Activated CD8-positive, alpha-beta memory T cell treated with anti-CD3 and anti-CD28 coated beads for 4 hours (primary cell): ENCODE measurements at places on chromosomes 4 and X.

- DNase-seq: no peak
Observed at GRCh38 chr4:176745902-176746301, 46.8 kb downstream of the VEGFC start.

DNA sequence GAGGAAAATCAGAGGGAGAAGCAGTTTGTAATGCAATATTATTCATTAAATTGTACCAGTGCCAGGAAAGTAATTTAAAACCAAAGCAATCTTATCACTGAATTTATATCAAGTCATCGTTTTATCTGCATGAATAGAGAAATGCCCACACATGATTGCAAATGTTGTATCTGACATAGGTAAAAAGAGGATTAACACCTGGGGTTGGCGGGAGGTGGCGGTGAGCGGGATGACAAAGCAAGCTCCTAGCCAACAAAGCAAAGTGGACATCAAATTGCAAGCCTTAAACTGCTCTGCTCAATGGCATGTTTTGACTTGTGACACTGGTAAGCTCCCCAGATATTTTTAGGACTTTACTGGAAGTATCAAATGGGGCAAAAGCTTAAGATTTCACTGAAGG lies 16.4 kb downstream of the HPGD start:
- DNase-seq: no peak

GRCh38 chrX:13418126-13419097 lies 98.6 kb upstream of the ATXN3L start:
- DNase-seq: no peak

- no peak for DNase-seq
Observed at GRCh38 chr4:147839200-147839599, 107.3 kb downstream of the ARHGAP10 start.

DNA sequence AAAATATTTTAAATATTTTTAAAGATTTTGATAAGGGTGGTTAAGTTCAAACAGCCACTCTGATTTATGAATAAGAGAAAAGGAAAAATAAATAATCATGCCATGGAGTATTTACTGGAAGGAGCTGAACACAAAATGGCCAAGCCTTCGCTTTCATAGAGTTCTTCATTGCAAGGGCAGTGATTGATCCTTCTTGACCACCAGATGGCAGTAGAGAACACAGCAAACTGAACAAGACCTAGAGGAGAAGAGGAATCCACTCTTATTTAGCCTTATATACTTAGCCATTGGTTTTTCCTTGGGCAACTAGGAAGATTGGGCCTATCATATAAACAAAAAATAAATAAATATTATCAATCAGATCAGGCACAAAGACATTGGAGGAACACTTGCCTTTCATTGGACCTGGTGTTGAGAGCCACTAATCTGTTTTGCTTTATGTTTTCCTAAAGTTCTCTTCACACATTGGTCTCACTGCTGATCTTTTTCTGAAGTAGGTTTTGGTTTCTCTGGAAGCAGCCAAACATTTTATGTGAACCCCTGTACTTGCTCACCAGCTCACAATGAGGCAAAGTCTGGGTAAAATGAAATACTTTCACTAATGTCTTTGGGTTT lies 58.1 kb upstream of the PARM1 start:
- DNase-seq: no peak

DNA sequence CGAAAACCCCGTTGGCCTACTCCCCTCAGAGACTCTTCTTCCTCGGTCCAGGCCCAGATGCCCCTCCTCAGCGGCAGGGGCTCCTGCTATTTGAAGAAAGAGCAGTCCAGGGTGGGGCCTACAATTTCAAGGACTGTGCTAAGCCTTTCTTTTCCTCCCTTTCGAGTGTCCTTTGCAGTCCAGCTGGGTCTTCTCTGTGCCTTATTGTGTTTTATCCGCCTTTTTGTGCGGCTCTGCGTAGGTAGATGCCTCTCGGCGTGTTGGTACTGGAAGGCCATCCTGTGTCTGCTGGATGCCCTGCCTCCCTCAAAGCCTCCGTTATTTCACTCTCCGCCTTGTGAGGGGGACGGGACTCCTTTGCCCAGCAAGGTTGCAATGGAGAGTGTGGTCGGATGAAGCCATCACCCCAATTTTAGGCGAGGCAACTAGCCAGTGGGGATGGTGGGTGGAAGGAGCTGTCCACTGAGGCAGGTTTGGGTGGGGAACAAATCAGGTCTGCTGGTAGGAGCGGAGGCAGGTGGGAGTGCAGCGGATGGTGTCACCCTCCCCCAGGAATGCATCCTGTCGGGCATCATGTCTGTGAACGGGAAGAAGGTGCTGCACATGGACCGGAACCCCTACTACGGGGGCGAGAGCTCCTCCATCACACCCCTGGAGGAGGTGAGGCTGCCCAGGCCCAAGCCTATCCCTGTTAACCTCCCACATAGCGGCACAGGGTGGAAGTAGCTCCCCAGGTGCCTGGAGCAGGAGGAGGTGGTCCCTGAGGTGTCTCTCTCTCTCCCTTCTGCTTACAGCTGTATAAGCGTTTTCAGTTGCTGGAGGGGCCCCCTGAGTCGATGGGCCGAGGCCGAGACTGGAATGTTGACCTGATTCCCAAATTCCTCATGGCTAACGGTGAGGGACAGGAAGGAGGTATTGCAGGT lies 1.3 kb downstream of the GDI1 start:
- no peak for DNase-seq

DNA sequence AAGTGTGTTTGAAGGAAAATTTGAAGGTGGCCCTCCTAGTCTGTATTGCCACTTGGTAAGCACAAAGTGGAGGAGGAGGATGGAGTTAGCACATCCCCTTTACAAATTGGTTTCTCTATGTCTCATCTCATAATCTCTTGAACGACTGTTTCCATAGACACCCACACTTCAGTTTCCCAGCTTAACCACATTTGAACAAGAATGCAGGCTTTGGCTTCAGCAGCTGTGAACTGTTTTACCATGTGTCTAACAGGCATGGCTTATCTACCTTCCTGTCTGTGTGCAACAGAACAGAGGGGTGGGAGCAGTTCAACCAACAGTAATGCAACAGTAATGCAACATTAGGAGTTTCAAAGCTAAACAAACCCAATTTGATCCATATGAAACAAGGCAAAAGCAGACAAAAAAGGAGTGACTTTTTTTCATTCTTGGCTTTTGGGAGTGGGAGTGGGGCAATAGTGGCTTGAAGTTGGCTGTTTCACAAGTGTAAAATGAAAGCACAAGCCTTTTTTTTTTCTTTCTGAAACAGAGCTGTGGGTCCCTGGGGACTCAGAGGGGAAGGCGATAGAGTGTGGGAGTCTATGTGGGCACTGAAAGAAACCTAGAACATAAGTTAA lies 108.0 kb downstream of the ITM2A start:
- DNase-seq: peak; percentile 32

DNA sequence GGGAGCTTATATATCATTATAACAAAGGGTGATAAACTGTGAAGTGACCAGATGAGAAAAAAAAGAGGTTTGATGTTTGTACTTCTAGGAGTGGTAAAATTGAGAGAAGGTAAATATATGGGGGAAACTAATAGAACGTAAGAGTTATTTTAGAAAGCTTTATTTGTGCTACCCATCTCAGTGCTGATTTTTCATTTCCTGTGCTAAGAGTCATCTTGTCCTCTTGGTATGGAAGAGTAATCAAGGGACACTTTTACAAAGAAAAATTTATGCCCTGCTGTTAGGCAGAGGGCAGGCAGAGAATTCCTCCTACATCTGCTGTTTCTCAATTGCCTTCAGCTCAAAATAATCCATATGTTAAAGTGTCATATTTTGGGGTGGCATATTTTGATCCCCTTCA lies 49.6 kb upstream of the BMP2K start:
- DNase-seq: no peak

DNA sequence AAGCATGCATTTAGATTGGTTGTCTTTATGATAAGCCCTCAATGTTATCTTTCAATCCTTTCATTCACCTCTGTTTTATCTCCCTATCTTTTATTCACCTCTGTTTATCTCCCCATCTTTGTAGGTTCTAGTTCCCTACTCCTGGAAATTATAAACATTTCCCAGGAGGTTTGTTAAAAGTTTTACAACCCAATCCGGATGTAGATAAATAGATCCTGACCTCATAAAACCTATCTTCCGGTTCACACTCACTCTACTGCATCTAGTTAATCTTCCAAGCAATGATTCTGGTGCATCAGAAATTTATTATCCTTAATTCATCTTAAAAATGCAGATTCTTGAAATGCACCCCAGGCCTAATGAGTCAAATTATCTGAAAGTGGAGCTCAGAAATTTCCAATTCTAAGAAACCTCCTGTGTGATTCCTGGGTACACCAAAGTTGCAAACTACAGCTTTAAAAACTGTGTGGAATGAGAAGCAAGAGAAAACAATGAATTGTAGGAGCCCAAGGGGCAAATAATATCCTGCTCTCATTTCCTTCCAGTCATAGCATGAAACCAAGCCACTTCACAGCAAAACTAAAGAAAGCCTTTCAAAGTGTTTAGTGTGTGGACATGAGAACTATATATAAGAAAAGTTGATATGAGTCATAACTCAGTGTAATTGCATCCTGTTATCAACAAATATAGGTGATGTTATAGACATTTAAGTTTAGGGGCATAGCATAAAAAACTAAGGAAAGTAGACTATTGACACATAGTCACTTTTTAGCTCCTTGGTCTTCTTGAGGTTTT lies 51.1 kb upstream of the UGT8 start:
- no peak for DNase-seq

- DNase-seq: no peak
Observed at GRCh38 chr4:164138521-164138920, 615.4 kb upstream of the SMIM31 start.

GRCh38 chrX:38216642-38217041 lies 4.0 kb downstream of the SRPX start:
- DNase-seq: no peak

GRCh38 chr4:42750856-42751255 lies 94.0 kb upstream of the ATP8A1 start:
- DNase-seq: no peak

DNA sequence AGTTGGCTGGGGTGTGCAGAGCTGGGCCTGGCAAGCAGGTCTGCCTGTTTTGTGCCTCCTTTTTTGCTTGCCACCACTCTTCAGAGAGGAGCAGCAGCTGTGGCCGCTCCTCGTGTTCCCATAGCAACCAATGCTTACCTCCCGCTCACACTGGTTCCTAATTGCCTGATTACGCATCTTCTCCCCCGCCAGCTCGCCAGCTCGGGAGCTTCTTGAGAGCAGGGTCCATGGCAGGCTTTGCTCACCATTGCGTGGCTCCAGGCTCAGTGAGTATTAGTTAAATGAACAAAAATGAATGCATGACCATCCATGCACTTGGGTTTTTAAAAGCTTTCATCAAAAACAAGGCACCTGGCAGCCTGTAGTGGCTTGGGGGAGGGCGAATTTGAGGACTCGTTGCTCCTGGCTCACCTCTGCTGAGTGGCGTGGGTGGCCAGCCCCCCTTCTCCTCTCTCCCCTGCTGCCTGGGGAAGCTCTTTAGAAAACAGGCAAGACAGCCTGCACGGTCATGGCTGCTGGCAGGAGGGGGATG lies 14.2 kb upstream of the PJA1 start:
- no peak for DNase-seq

GRCh38 chr4:100870940-100871772 lies 353.3 kb upstream of the EMCN start:
- DNase-seq: no peak

DNA sequence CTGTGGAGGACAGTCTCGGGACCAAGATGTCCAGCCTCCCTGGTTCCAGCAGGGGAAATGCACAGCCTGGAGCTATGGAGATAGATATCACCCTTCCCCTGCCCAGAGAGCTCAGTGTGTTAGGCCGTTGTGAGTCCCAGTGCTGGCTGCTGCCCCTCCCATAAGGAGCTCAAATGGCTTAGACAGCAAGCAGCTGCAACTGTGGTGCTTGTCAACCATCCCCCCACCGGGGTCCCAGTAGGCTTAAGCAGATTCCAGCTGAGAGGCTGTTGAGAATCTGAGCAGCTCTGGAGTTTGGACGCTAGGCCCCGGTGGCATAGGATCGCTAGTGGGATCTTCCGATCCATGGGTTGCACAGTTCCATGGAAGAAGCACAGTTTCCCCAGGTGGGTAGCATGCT lies 181.8 kb upstream of the POF1B start:
- DNase-seq: no peak

- DNase-seq: no peak
Observed at GRCh38 chr4:76188149-76188548, 25.5 kb downstream of the SCARB2 start.

- peak; percentile 74 for DNase-seq
Observed at GRCh38 chr4:1055721-1056590, 44.5 kb downstream of the FGFRL1 start.

DNA sequence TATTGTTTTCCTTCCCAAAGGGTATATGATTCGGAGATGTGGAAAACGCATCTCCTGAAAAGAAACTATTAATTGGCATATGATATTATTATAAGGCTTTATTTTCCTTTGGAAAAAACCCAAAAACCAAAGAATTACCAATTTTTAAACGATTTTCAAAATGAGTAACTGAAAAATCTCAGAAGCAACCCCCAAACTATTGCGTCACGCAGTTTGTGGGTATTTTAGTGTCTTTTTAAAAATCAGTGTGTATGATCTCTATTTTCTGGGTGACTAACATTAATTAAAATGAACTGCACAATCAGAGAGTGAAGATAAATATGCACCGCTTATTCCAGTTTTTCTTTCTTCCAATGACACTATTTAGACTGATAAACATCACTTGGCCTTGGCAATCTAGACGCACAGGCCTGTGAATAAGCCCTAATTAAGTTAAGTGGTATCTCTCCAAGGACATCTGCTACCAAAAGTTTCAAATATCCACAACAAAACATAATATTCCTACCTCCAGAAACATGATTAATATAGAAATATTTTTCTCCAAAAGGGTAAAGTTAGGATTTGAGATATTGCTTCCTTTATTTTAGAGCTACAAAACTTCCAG lies 511.5 kb upstream of the FAM241A start:
- DNase-seq: no peak

- no peak for DNase-seq
Observed at GRCh38 chr4:190020790-190021717, 6.0 kb downstream of the FRG2 start.

DNA sequence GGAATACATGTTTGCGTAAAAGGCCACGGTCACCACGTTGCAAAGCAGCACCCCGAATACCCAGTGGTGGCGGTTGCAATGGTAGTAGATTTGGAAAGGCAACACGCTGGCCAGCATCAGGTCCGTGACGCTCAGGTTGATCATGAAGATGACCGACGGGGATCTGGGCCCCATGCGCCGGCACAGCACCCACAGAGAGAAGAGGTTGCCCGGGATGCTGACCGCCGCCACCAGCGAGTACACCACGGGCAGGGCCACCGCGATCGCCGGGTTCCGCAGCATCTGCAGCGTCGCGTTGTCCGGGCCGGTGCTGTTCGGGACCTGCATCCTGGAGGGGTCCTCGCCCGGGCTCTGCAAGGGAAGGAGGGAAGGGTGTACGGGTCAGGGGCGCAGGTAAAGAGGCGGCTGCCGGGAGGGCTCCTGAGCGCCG lies 13.5 kb upstream of the ASMTL start:
- DNase-seq: no peak

DNA sequence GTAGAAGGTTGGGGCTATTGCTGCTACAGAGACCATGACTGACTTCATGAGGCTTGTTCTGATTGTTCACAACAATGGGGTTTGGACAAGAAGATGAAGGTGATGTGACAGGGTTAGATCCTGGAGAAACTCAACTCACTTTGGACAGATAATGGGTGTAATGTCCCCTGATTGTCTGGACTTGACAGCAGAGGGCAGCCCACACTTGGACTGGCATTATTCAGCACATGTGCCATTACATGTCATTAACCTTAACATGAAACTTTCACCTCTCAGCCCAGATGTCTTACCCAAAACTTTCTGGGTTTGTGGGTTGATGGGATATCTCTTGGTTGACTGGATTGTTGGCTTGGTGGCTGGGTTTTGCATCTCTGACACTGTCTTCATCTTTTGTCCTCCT lies 101.5 kb downstream of the MXRA5 start:
- DNase-seq: no peak
